Fibroblast of skin of left biceps (primary cell): ENCODE measurements at places on chromosomes 16 and 17.

GRCh38 chr17:18093616-18094408 is 6.1 kb downstream of the DRG2 start:
- peak; percentile 19 for DNase-seq

- DNase-seq: no peak
These were observed 12.9 kb downstream of the RDM1 start for GRCh38 chr17:35917519-35918213.

- no peak for DNase-seq
These were observed 177.4 kb upstream of the XYLT1 start for GRCh38 chr16:17647879-17648872.

DNA sequence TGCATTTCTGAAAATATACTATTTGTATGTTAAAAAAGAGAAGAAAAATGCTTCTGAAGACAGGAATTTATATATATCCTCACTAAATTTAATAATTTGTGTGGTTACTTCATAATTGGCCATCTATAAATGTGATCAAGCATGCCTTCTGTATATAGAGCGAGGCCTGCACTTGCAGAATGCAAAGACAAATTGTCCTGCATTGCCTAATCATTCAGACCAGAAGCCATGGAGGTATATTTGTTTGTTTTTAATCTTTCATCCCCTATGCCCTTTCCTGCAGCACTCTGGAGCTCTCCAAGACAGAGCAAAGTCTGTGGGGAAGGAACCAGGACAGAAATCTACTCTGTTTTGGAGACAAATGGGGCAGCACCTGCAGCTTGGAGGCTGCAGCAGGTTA is 23.8 kb upstream of the DDX52 start:
- no peak for DNase-seq
